AG08395 (cell line): ENCODE measurements at places on chromosomes 11 and 22.

DNA sequence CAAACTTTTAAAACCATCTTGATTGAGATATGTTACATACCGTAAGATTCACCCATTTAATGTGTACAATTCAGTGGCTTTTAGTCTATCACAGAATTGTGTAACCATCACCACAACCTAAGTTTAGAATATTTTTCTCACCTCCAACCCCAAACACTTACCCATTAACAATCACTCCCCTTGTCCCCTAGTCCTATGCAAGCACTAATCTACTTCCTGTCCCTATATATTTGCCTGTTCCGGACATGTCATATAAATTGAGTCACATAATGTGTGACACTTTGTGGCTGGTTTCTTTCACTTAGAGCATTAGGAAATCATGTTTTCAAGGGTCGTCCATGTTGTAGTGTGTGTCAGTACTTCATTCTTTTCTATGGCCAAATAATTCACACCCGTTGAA is 38.8 kb downstream of the RASSF10 start:
- DNase-seq, result no peak

DNA sequence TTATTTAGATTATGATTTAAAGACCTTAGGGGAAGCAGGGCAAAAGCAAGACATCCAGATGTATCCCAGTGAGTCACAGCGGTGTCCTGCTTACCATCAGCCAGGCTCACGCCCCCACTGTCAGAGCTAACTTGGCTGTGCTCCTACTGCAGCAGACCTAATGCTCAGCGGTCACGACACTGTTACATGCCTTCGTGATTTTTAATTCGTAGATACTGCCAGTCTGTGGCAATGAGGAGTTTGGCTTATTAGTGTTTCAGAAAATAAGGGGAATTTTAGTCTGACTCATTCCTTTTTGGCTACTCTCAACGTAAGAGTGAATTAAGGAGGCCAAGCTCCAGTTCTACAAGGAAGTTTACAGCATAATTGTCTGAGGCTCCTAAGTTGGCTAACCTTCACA is 22.7 kb downstream of the EFCAB6 start:
- DNase-seq, result peak; percentile 96

- DNase-seq, result no peak
Measured at GRCh38 chr11:1743585-1744136, 6.7 kb downstream of the IFITM10 start.

- no peak for DNase-seq
Measured at GRCh38 chr11:11641581-11641980, 19.8 kb upstream of the GALNT18 start.

DNA sequence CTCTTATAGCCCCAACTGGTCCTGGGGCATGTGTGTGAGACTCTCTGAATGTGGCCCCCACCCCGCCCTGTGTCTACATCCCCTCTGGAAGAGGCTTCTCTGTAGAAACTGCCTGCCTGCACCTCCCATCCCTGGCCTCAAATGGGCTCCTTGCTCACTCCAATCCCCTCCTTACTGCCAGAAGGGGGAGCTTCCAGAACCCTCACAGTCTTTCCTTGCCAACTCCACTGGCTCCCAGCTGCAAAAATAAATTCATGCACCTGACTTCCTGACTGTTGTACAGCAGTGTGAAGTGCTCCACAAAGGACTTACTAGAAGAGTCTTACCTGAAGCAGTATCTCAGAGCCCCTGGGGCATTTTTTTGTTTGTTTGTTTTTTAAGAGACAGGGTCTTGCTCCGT is 15.2 kb upstream of the SERPIND1 start:
- no peak for DNase-seq

DNA sequence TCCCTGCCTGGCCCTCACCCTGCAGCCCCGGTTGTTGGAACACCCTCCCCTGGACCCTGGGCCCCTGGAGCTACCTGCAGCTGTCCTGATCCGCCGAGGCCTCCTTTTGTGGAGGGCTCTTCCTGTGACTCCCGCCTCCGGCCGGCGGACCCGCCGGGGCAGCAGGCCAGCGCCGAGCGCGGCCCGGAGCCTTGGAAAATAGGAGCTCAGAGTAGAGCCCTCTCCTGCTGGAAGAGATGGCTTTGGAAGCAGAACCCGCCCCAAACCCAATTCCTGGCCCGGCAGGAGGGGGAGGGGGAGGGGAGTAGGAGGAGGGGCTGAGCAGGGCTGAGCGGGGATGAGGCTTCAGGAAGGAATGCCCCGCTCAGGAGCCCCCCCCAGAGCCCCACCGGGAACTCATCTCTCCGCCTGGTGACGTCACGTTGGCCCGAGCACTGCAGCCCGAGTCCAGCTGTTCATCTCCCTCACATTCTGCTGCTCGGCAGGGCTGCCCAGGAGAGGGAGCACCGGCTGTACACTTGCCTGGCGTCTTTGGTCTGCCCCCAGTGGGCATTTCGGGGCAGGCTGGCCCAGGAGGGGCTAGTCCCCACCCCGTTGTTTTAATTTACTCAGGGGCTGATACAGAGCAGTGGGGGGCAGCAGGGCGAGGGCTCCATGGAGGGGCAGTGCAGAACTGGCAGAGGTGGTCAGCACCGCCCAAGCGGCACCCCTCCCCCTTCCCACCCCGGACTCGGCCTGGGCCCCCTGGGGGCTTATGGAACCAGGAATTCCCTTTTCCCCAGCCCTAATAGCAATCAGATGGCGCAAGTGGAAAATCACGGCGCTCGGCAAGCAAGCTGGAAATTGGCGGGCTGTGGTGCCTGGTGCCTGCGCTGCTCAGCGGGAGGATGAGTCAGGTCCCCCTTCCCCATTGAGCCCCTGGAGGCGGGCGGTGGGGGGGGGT is at the start of gene MRGPRF:
Gene MRGPRF, minus strand, starts transcription at position 238 of the 943 bp plus-strand sequence. CDS start 3,345 bp downstream, outside the sequence.
- peak; percentile 90 for DNase-seq

- DNase-seq, result no peak
Measured at GRCh38 chr11:110645253-110645652, 67.0 kb downstream of the ARHGAP20 start.

GRCh38 chr22:22974795-22975580 is 87.4 kb downstream of the IGLL5 start:
- DNase-seq, result no peak

DNA sequence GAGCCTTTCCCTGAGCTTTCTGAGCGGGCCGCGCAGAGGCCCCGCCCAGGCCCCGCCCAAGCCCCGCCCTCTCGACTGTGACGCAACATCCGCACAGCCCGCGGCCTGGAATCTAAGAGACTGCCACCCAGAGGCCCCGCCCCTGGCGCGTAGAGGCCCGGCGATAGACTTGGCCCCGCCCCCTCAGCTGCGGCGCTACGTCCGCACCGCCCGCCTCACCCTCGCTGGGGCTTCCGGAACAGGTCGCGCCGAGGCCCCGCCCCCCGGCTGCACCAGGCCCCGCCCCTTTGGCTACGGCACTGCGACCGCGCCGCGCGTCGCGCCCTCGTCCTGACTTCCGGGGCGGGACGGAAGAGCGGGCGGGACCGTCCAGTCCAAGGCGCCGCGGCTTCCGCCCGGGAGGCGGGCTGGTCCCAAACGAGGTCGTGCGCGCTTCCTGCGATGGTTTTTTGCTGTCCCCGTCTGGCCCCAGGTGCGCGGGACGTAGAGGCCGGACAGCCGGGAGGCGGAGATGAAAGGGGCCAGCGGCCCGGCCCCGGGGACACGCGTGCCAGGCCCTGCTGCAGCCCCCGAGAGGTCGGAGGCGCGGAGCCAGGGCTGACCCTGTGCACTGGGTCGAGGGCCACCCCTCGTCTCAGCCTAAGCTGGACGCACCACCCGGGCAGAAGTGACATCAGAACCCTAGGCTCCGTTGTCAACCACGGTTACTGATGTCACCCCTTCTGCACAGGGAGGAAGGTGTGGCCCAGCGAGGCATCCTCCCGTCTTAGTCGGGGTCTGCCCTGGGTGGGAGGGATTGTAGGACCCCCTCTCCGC is 59.0 kb upstream of the WNT7B start:
- DNase-seq, result peak; percentile 100

- no peak for DNase-seq
Measured at GRCh38 chr11:60504219-60504905, 10.8 kb upstream of the MS4A13 start.

DNA sequence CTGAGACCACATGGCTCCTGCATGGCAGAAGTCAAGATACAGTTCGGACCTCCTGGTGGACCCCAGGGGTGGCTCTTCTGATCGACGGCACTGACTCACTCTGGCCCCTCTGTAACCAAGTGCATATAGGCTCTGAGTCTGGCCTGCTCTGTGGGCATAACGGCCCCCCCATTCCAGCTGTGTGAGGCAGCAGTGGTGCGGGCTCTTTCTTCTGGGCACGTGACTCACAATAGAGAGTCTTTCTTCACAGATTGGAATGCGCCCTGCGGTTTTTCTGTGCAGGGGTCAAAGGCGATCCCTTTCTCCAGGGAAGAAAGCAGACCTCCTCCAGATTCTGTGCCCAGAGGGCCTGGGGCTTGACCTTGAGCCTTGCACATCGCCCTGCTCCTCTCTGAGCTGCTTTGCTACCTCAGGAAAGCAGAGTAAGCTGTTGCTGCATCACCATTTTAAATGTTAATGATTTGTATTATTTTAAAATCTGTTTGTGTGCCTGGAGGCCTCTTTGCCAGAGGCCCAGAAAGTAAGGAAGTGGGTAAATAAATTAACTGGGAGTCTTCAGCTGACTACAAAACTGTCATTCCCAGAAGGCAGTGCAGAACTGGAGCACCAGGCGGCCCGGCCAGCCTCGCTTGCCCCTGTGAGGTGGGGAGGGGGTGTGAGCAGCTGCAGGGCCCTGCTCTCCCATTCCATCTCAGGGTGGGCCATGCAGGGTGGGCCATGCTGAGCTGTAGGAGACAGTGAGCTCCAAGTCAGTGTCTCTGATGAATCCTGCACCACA is 199.0 kb downstream of the GRIK4 start:
- DNase-seq, result peak; percentile 93

DNA sequence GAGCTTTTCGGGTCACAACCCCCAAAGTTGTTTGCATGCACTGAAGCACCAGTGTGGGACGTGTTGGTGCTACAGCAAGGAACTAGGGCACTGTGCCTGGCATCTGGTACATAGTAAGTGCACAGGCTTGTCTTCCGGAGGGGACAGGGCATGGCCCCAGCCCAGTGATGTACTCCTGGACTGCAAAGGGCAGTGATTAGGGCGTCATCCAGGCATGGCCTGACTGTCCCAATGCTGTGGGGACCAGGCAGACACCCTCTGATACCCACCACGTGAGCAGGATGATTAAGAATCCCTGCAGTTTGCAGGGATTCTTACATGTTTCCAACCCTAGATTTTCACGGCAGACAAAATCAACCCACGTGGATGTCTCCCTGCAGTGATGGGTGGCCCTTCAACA is 50.0 kb upstream of the RFPL3 start:
- DNase-seq, result no peak

DNA sequence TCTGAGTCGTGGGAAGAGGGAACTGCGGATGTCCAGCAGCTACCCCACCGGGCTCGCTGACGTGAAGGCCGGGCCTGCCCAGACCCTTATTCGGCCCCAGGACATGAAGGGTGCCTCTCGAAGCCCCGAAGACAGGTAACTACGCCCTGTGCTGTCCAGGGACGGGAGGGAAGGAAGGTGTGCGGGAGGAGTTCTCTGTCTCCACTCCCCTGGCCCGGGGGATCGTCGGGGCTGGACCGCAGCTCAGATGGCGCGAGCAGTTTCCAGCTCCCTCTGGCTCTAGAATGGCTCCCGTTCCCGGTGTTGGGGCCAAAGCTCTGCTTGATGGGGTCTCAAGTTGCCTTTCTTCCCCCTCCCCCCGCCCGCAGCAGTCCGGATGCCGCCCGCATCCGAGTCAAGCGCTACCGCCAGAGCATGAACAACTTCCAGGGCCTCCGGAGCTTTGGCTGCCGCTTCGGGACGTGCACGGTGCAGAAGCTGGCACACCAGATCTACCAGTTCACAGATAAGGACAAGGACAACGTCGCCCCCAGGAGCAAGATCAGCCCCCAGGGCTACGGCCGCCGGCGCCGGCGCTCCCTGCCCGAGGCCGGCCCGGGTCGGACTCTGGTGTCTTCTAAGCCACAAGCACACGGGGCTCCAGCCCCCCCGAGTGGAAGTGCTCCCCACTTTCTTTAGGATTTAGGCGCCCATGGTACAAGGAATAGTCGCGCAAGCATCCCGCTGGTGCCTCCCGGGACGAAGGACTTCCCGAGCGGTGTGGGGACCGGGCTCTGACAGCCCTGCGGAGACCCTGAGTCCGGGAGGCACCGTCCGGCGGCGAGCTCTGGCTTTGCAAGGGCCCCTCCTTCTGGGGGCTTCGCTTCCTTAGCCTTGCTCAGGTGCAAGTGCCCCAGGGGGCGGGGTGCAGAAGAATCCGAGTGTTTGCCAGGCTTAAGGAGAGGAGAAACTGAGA is 1.4 kb downstream of the ADM start:
- DNase-seq, result no peak

DNA sequence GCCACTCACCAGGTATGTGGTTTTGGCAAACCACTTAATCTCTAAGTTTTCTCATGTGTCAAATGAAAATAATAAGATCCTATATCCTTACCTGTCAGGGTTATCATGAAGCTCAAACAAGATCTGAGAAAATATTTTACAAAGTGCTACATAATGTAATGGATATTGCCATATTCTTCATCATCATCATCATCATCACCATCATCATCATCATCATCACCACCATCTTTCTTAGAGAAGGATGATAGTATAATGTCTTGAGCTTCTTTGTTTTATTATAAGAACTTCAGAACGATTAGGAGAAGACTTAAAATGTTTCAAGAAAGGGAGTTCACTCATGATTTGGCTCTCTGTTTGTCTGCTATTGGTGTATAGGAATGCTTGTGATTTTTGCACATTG is 72.5 kb upstream of the UCP3 start:
- no peak for DNase-seq

GRCh38 chr22:25205847-25206246 is 6.2 kb downstream of the CRYBB3 start:
- DNase-seq, result no peak

DNA sequence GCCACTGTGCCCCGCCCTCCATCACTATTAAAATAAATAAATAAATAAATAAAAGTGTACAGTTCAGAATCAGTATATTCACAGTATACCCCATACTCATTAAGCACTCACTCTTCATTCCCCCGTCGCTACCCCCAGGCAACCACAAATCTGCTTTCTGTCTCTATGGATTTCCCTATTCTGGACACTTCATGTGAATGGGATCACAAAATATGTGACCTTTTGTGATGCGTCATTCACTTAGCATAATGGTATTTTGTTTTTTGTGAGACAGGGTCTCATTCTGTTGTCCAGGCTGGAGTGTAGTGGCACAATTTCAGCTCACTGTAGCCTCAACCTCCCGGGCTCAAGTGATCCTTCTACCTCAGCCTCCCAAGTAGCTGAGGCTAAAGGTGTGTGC is 52.8 kb downstream of the RBX1 start:
- DNase-seq, result no peak
